Occipital lobe (tissue), 3 donors: ENCODE measurements at places on chromosomes 2 and 18. TPM values are rescaled to one million over a fixed set of nuclear protein-coding genes. Genes with fewer than 3 reads are reported as not detected.

The DNAH7 gene
- 16.5 TPM for total RNA-seq

The RNF152 gene
- total RNA-seq = 97.9 TPM

GRCh38 chr18:38456253-38456652, 890.7 kb upstream of the CELF4 start:
- DNase-seq = no peak

- no peak for DNase-seq
These were observed 74.6 kb upstream of the OTOS start for GRCh38 chr2:240214790-240215675.

GRCh38 chr2:113281910-113282746, 3.4 kb upstream of the PAX8 start:
- no peak for DNase-seq

DNA sequence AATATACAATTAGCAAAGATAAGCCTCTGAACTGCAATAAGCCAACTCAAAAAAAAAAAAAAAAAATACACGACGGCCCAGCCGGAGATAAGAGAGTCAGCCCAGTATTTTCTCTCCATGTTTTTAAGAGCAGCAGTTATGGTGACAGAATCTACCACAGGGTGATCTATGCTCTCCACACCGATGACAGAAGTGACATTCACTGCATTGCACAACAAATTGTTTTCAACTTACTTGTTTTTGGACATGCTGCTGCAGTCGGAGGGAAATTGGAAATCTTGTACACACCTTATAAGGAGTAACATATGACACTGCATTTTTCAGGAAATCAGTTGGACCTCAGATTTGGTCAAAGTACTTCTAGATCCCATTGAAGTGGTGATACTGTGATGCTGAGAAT, 23.3 kb upstream of the APOB start:
- DNase-seq = no peak
